ENCODE measurements at places on chromosomes 12 and 14. TPM values are rescaled to one million over a fixed set of nuclear protein-coding genes. Genes with fewer than 3 reads are reported as not detected.
A peak's percentile ranks its signal among the peaks of the same experiment; 100 is the strongest.

REM2 gene
- total RNA-seq = 1.2 TPM

SRGAP1 gene
- total RNA-seq = 5.6 TPM

DIP2B gene
- 35.0 TPM for total RNA-seq

STON2 gene
- total RNA-seq = 71.0 TPM

- DNase-seq = no peak
These were observed 27.7 kb downstream of the UBR7 start for GRCh38 chr14:93234798-93235197.

- DNase-seq = peak; percentile 67
These were observed 54.2 kb upstream of the CERS5 start for GRCh38 chr12:50221228-50222008.

DNA sequence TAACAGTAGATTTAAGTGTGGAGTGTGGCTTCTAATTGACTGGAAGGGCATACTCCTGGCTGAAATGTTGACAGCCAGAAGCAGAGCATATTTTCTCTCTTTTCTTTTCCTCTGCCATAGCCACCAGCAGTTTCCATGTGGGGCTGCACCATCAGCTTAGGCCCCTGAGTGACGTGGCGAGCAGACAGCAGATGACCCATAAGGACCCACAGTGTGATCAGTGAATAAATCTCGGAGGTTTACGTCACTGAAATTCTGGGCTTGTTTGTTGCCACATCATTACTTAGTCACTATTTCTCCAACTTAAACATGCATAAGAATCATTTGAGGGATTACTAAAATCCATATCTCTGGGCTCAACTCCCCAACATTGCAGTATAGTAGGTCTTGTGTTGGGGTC, 549.7 kb upstream of the TMEM132C start:
- DNase-seq = no peak

DNA sequence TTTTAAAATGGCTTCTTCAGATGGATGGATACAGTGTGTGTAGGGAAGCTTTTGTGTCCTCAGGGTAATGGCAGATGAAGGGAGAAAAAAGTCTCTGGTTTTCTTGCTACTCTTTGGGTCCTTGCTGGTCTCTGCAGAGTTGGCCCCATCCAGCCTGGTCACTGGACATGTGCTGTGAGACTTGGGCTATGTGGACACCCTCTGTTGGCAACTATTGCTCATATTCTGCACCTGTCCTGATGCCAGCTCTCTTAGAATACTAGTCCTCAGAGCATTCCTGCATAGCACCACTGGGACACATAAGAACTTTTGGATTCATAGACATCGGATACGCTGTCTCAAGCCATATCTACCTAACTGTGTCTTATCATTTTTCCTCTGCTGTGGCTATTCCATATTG, 20.0 kb downstream of the NAV3 start:
- DNase-seq = no peak

GRCh38 chr12:118304093-118304492, 68.6 kb downstream of the TAOK3 start:
- DNase-seq = no peak

DNA sequence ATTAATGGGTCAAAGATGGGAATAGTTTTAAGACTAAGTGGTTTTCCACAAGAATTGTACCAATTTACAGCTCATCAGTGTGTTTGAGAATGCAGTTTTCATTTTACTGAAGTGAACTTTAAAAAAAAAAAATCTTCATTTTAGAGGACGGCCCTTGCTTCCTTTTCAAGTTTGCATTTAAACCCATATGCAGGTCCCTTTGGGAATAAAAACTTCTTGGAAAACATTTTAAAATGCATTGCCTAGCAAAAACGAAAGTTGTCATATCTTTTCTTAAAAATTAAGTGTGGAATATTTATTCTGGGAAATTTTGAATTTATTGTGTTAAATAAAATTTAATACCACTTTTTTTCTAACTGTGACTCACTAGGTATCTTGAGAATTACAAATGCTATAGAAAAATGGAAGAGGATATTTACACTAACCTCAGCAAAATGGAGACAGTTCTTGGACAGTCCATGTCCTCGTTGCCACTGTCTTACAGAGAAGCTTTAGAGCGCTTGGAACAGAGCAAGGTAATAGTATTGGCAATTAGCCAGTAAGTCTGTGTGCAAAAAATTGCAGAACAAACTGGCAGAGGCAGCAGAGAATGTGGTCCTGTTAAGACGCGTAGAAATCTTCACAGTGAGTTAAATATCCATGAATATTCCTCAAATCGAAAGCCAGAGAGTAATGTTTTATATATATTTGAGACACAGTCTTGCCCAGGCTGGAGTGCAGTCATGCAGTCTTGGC, 209.7 kb downstream of the SYNE2 start:
- no peak for DNase-seq

GRCh38 chr14:43735932-43736331, 771.2 kb downstream of the FSCB start:
- no peak for DNase-seq

DNA sequence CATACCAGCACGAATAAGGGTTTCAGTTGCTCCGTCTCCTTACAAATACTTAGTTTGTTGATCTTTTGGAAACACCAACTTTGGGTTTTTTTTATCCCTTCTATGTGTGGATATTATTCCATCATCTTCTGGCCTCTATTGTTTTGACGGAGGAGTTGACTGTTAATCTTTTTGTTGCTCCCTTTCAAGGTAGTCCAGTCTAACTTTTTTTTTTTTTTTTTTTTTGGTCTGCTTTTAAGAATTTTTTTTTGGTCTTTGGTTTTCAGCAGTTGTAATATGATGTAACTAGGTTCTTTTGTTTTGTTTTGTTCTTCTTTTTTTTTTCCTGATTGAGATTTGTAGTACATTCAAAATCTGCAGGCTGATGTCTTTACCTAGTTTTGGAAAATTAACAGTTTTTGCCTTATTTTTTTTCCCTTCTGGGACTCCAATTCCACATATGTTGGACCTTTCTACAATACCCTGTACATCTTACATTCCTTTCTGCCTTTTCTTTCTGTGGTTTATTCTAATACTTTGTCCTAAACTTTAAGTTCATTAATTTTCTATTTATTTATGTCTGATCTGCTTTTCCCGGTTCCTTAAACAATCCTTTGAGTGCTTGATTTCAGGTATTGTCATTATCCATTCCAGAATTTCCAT, 54.9 kb downstream of the DNAH10 start:
- DNase-seq = no peak

GRCh38 chr14:59282378-59282765, 93.9 kb downstream of the DAAM1 start:
- DNase-seq = no peak

GRCh38 chr12:67759829-67760228, 111.3 kb downstream of the DYRK2 start:
- no peak for DNase-seq

DNA sequence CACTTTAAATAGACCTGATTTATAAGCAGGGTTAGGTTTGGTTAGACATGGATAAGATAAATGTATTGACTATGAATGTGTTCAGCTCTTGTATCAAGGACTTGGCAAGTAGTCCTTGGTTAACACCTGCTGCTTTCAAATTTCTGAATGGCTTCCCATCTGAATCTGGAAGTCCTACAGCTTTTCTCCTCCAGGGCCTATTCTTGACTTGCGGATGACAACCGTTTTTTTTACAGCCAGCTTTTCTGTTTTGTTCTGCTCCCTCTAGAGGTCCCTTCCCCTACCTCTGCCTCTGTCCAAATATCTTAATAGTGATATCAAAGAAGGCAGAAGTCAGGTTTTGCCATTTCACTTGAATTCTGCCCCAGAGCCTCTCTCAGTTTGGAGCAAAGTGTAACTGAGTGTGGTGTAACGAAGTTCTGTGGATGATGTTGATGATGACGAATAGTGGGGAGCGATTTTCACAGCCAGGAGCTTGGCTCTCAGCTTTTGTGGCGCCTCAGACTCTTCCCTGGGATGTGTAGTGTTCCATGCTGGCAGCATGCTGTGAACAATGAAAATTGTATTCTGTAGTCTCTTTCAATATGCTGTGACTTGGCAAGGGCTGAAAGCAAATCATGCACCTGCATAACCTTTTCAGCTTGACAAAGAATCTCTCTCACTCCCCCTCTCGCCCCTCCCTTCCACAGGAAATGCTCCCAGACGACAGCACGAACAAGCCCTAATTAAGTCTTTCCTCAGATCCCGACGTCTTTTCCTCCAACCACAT, 5.0 kb upstream of the SLC4A8 start:
- peak; percentile 65 for DNase-seq

DNA sequence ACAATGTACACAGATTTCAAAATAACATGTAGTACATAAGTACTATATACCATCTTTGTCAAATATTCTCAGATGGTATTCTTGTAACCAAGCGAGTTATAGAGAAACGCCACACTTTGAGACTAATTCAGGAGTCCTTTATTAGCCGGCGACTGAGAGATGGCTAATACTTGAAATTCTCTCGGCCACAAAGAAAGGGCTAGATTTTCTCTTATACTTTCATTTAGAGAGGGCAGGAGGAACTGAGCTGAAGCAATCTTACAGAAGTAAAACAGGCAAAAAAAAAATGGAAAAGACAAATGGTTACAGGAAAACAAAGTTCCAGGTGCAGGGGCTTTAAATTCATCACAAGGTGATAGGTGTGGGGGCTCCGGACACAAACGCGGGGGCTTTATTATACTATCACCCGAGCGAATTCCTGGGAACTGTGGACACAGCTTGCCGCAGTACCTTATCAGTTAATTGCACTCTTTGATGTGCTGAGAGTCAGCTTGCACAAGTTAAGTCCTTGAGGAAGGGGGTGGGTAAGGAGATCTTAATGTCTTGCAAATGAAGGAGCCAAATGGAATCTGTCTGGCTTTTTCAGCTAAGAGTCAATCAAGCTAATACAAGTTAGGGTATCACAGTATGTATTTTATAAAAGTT, 382.3 kb downstream of the KCNH5 start:
- peak; percentile 77 for DNase-seq

DNA sequence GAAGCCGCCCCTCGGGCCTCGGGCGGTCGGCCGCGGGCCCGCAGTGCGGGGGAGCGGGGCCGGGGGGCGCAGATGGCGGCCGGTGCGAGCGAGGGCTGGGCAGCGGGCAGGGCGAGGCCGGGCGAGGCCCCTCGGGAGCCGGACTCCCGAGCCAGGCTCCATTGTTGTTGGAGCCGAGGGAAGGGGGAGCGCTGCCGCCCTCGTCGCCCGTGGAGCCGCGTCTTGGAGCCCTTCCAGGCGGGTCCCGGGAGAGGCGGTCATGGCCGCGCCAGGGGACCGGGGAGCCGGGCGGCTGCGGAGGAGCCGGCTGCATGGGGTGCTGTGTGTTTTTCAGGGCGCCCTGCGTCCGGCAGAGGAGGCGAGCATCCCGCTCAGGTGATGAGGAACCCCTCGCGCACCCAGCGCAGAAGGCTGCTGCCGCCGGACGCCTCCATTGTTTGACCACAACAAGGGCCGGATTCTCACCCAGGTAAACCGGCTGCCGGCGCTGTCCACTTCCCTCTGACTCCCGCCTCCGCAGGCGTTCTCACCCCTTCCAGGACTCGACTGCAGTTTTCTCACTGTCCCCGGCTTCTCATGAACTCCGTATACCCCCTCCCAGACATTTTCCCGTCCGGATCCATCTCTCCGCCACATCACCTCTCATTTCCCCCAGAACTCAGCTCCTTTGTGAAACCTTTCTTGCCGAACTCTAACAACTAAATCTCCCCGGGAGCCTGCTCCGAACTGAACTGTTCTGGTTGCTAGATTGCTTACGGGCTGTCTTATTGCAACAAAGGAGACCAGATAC, 732 bp downstream of the ZNF664 start:
- DNase-seq = peak; percentile 70

DNA sequence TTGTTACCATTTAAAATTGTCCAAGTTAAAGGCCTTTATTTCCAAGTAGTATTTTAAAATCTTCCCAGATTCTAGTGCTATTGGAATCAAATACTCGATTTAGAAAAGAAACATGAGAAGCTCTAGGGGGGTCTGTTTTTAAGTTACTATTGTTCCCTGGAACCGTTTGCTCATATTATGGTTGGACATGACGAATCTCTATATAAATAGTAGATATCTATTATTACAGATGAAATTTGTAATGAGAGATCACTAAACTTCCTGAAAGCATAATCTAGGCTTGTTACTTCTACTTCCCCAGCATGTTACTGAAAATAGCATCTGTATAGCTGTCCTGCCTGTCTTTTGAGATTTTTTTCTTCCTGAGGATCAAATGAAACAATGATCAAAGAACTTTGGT, 70.1 kb downstream of the LGR5 start:
- DNase-seq = no peak

- DNase-seq = no peak
These were observed 72.2 kb downstream of the TMEM132C start for GRCh38 chr12:128339126-128339520.

DNA sequence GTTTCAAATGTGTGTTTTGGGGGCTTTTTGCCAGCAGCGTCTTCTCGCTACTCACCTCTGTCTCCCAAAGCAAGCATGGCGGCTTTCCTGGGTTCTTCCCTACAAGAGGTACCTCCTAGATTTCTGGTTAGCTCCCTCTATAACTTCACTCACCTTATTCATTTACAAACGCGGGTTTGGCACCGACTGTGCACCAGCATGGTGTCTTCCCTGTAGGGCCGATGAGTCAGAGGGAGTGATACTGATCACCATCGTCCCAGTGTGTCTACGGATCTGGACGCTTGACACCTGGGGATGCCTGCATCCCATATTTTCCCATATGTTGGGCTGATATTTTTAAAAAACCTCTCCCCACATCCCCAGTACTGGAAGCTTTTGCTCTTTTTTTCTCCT, 8.0 kb upstream of the SERPINA12 start:
- DNase-seq = no peak

GRCh38 chr12:104615048-104615561, 158.4 kb downstream of the CHST11 start:
- DNase-seq = peak; percentile 17

Data from GM23338 (cell line).